ENCODE measurements at places on chromosomes 16 and 17.

DNA sequence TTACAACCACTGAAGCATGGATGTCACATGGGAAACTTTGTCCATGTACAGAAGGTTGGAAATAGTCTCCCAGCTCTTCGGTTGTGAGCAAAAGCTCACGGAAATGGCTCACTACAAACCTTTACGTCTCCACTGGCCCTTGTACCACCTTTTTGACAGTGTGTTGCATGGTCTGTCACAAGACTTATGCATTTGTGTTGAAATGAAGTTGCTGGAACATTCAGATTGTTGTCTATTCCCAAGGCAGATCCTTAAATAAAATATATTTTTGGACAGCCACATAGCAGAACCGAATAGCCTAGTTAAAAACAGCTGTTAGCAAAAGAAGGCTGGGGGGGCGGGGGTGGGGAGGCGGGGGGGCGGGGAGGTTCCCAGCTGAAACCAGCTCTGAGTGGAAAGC is 39.2 kb downstream of the KNOP1 start:
- DNase-seq, result no peak

DNA sequence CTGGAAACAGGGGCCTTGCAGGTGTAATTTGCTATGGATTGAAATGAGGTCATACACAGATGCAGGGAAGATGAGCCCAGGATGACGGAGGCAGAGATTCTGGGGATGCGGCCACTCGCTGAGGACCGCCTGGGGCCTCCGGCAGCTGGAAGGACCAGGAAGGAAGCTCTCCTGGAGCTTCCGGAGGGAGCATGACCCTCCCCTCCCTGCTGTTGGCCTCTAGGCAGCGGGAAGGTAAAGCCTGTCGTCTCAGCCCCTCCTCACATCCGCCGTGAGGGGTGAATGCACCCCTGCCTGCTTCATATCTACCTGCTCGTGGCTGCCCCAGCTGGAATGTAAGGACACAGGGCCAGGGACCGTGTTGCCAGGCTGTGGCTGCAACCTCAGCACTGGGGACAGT is 29.1 kb upstream of the ZNF469 start:
- DNase-seq, result no peak

- peak; percentile 51 for DNase-seq
Measured at GRCh38 chr17:77499699-77500435, 359.1 kb downstream of the SEC14L1 start.

DNA sequence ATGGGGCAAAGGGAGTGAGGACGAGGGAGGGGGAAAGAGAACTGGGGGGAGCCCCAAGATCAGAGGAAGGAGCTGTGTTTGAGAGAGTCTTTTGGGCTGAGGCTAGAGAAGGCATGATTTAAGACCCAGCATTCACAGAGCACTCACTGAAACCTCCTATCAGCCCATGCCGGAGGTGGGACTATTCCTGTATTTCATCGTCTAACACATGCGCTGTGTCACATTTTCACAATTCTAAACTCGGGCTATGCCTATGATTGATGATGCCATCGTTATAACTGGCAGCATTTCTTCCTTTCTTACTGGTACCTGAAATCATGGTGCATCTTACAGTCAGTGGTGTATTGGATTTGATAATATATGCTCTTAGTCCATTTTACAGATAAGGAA is 3.5 kb downstream of the FAM171A2 start:
- no peak for DNase-seq

DNA sequence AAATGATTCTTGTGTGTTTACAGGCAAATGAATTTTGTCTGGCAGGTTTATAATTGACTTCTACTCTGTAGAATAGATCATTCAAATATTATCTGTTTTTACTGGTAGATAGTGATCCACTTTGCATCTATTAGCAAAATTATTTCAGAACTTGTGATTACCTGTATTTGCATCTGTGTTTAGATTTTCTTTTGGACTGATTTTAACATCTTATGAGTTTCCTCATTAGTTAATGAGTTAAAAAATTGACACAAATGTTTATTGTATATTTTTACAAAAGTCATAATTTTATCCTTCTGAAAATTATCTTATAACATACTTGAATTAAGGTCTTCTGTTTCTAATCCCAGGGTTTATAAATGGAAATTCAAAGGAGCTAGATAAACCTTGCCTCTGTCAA is 132.0 kb upstream of the KCNJ16 start:
- no peak for DNase-seq

- peak; percentile 54 for DNase-seq
Measured at GRCh38 chr16:85396879-85397871, 215.9 kb upstream of the GSE1 start.
